T-cell (primary cell): ENCODE measurements at places on chromosomes 12 and 14.

DNA sequence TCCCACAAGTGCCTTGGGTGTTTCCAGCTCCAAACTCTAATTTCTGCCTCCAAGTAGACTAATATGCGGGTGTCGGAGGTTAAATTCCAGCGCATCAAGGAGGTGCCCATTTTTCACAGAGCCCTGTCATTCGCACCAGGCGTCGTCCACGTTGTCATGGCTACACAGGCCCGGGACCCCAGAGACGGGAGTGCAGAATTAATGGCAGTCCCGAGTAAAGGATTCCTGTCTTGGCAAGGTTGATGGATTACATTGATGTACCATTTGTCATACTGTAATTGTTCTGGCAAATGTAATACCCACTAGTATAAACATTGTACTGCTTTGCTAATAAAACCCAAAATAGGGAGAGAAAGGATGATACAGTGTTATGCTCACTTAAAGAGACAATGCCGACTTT, 222.9 kb upstream of the MYL2 start:
- H3K27me3 ChIP-seq: no peaks in the 10 kb centered on the region
- no peak overlapping the region for H3K4me3 ChIP-seq
- no peak for DNase-seq
- no peak overlapping the region for H3K27ac ChIP-seq
- no peaks in the 10 kb centered on the region for H3K4me1 ChIP-seq

- no peak overlapping the region for H3K27ac ChIP-seq
- H3K4me1 ChIP-seq: no peaks in the 10 kb centered on the region
- no peak for DNase-seq
- no peaks in the 10 kb centered on the region for H3K36me3 ChIP-seq
- H3K27me3 ChIP-seq: peaks cover 12% of the 10 kb centered on the region
- no peak overlapping the region for H3K4me3 ChIP-seq
Measured at GRCh38 chr14:64636980-64637429, 67.2 kb upstream of the PLEKHG3 start.

DNA sequence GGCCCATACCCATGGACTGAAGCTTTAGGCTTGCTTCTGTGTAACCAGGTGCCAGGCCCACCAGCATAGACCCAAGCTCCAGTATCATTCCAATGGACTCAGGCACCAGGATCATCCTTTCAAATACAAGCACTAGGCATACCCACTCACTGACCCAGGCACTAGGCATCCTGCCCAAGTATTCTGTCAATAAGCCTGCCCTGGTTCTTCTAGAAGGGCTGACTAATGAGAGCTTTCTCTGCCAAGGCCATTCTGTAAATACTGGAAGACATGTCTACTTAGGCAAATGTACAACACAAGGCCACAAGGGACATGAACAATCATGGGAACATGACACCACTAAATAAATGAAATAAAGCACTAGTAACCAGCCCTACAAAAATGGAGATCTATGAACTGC, 352.2 kb downstream of the FSCB start:
- H3K4me3 ChIP-seq: no peak overlapping the region
- no peaks in the 10 kb centered on the region for H3K27me3 ChIP-seq
- H3K27ac ChIP-seq: no peak overlapping the region
- H3K36me3 ChIP-seq: no peaks in the 10 kb centered on the region

DNA sequence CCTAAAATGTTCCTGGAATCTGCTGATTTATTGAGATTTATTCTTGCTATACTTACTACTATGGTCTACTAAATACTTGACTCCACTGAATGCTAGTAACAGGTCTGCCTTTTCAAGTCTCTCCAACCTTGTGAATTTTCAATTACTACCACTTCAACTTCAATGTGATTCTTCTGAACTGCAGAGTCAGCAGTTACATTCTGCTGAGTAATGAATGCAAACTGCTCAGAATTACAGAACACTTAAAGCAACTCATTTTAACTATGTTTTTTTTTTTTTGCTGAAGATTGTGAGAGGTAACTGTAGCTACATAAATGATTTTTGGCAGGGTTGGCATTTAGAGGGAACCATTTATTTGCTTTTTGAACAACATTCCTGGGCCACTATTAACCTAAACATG, 41.8 kb downstream of the ARF6 start:
- H3K27me3 ChIP-seq: no peaks in the 10 kb centered on the region
- H3K4me1 ChIP-seq: peaks cover 5% of the 10 kb centered on the region
- no peak overlapping the region for H3K4me3 ChIP-seq
- no peaks in the 10 kb centered on the region for H3K36me3 ChIP-seq

DNA sequence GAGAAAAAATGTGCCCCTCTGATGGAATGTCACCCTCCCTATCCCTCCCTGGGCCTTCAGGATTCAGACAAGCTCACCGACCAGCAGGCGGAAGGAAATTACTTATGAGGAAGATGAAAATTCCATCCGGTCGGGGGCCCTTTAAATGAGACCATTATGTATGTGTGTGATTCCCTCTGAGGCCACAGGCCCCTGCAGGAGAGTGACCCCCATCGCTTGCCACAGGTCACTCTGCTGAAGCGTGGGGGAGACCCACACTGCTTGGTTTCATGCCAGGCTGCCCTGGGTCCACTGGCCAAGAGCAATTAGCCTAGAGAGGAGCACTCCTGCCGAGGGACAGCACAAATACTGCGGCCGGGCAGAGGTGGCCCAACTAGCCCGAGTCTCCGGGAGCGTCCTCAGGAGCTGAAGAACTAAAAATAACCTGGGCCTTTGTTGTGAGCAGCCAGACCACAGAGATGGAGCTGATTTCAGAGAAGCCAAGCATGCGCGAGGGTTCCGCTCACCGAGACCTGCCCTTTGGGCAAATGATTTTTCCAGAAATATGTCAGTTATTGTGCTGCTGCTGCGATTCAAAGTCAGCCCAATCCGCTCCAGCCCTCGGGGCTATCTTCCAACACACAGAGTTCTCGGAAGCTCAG, 276.4 kb downstream of the DPF3 start:
- DNase-seq: no peak
- no peak overlapping the region for H3K27ac ChIP-seq
- H3K4me3 ChIP-seq: no peak overlapping the region
- no peaks in the 10 kb centered on the region for H3K4me1 ChIP-seq
- H3K36me3 ChIP-seq: no peaks in the 10 kb centered on the region
